ENCODE measurements at places on chromosomes 5 and 9.

DNA sequence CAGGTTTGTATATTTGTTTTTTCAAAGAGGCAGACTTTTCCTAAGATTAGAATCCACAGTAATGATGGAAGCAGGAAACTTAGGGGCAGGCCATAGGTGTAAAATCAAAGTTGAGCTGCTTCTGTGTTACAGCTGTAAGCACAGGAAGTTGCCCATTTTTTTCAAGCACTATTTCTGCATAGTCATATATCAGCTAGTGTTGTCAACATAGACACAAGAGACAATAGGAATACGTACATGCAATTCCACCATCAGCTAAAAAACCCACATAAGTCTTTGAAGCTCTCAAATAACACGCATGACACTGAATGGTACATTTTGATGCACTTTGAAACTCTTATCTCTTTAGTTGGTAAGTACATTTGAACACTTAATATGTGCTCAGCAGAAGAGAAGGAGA lies 20.2 kb upstream of the SMIM15 start:
- DNase-seq, result no peak

DNA sequence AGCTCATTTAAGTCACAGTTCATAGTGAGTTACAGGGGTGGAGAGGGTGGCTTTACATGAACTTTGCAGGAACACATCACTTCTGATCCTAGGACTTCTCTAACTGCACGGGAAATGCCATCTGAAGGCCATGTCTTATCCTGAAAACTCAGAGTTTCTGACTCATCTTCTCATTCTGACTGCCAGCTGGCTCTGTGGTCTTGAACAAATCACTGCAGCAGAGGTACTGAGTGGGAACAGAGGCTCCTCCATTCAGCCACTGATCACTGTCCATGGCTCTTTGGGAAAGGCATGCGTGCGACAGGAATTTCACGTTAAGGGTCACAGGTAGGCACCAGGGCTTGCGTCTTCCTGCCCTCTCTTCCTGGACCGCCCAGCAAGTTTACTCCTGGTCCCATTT lies 114.6 kb upstream of the LRRTM2 start:
- no peak for DNase-seq

DNA sequence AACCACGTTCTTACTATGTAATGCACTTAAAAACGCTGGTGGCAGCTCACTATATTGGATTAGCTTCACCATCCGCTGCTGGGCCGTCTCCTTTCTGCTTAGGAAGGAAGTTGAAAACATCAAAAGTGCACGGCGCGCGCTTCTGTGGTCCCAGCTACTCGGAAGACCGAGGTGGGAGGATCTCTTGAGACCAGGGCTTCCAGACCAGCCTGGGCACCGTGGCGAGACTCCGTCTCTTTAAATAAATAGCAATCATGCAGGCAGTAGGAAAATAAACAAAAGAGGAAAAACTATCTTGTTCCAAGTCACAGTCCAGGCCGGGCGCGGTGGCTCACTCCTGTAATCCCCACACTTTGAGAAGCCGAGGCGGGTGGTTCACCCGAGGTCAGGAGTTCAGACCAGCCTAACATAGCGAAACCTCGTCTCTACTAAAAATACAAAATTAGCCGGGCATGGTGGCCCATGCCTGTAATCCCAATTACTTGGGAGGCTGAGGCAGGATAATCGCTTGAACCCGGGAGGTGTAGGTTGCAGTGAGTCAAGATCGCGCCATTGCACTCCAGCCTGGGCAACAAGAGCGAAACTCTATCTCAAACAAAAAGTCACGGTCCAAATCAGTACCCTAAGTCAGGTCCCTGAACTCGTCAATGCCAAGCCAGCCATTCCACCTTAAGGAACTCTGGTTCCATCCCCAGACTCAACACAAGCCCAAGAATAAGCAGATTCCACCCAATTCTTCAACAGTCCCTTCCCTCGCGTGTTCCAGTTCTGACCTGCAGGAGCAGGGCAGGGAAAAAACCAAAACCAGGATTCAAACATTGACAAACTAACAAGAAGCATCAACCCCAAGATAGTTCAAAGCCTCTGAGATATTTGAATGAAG lies 1.0 kb upstream of the GOLGA1 start:
- DNase-seq, result peak; percentile 53

GRCh38 chr5:8811581-8811980 lies 734.3 kb downstream of the SEMA5A start:
- no peak for DNase-seq

DNA sequence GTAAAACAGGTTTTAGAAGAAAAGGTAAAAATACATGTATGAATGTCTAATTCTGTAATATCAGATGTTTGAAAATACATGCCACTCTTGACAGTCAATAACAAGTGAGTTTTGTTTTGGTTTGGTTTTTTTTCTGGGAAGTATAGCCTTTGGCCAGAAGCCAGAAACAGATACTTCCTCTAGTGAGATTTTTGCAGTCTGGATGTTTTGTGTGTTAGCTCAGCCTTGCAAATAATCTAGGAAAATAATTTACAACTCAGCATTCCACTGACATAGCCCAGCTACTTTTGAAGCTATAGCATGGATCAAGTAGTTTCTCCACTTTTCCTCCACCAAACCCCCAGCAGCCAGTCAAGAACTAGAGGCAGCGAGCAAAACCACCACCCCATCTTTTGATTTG lies 56.7 kb downstream of the SLC1A1 start:
- DNase-seq, result peak; percentile 45

- DNase-seq, result no peak
Observed at GRCh38 chr5:14452685-14453454, 128.7 kb upstream of the OTULINL start.

DNA sequence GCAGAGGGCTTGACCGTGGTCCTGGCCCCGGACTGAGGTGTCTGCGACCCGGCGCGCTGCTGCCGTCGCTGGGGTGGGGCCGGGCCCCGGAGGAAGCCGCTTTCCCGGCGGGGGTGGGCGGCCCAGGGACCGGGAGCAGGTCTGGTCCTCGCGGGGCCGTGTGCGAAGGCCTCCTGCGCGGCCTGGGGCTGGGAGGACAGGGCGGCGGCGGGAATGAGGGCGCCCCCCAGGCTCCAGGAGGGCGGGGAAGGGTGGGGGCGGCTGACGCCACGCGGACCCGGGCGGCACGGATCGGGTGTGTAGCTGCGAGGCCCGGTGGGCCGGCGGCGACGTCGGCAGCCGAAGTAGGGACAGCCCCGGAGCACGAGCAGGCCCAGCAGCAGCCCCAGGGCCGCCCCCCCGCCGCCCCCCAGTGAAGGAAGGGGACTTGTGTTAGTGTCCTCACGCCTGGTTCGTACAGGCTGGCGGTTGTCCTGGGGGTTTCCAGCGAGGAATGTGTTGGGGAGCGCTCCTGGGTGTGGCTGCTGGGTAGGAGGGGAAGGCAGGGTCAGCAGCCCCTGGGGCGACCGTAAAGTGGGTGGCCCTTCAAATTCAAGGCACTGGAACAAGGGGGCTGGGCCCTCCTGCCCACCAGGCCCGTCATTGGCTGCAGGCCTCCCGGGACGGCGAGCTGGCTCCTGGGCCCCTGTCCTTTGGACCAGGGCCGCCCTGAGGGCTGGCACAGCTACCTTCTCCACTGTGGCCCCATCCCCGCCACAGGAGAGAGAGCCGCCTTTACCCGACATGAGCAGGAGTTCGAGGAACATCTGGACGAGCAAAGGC lies 597 bp upstream of the TMEM250 start:
- DNase-seq, result no peak
